Stimulated activated CD4-positive, alpha-beta T cell treated with anti-CD3 and anti-CD28 coated beads, TNF-alpha, amount 100 ng/mL, for 24 hours (primary cell): ENCODE measurements at places on chromosomes 5 and 9.

DNA sequence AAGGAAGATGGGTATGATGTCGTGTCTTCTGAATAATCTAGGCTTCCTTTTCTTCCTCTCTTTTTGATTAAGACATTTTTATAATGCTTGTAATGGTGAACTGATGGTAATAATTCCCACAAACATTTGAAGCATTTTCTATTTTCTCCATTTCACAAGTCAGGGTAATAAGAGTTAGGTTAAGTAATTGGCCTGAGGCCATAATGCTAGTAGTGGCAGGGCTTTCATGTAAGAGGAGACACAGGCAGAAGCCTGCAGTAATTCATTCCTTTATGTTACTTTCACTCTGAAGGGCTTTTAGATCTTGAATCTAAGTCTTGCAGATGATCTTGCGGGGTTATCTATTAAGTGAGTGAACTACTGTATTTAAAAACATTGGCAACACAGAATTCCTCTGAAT lies 374.9 kb downstream of the MAT2B start:
- DNase-seq, result no peak

DNA sequence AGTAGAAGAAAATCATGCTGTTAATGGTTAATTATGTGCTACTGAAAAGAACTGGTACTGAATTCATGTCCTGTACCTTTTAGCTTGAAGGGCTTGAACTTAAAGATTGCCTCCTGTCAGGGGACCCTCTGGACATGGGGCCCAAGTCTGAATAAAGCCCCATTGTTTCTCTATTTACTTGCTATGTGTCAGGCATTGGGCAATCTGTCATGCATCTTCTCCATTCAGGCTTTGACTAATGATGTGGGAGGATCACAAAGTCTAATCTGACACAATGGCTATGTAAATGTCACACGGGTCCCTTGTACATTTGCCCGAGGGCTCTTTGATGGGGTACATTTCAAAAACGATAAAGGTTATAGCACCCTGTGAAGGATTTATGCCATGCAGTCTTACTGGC lies 64.0 kb upstream of the TUSC1 start:
- DNase-seq, result no peak

GRCh38 chr5:73266176-73266738 lies 93.3 kb downstream of the TMEM174 start:
- DNase-seq, result no peak

DNA sequence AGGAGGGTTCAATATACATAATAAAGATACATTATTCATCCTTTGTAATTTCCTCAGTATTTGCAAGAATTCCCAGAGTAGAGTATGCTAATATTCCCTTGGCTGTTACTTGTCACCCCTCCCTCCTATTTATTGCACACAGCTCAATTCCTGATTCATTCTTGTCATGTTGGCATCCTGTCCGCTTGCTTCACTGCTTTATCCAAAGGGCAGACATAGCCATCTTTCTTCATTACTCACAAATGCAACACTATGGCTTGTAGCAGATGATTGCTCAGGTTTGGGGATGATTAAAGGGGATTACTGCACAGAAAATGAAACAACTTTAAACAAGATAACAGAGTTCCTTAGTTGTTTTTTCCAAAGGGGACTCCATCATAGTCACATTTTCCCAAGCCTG lies 1.2 kb upstream of the IL33 start:
- DNase-seq, result no peak

DNA sequence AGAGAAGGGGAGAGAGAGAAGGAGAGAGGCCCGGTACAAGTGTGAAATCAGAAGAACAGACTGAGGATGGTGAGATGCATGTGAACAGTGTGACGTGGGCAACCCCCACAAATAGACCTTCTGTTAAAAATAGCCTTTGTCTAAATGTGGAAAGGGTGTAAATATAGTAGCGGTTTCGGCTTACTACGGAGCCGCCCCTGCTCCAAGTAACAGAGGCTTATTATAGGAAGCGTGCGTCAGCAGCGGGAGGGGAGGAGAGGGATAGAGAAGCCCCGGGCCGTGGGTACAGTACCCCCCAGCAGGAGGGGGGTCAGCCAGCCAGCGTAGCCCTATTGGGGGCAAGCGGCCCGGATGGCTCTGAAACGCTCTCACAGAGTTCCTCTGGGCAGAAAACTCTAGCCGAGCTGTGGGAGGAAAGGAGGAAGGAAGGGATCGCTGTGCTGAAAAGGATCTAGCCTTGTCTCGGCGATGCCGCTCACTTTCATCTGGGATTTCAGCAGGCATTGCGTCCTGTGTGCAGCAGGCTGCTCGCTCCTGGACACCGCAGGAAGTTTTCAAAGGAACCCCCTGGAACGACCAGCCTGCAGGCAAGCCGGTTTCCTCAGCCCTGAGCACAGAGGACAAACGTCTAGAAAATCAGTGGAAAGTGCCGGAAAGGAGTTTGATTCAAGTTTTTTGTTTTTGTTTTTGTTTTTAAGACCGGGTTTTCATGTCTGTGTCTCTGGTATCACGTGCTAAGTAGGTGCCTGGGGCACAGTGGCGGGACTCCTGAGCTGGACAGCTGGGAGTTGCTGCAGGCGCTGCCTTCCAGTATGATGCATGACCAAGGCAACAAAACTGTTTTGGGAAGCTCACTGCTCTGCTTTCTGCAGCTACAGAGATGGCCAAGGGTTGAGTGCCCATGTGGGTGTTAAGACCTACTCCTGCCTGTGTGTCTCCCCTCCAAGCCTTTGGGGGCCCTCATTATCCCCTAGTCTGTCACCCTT lies 146.6 kb downstream of the SEC61B start:
- DNase-seq, result no peak

DNA sequence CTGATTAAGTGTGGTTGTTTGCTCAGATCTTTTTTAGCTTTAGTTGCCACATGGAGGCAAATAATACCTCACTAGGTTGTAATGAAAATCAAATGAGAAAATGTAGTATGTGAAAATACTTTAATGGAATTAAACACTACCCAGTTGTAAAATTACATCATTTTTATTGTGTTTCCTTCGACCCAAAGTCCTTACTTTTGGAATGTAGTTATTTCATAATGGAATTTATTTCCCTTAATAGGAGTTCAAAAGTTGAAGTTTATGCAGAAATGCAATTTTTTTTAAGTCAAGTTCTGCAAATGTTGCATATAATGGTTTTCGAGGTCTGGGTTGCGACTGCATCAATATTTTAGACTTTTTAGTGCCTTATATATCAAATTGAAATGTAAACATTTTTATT lies 31.0 kb downstream of the TNPO1 start:
- no peak for DNase-seq

DNA sequence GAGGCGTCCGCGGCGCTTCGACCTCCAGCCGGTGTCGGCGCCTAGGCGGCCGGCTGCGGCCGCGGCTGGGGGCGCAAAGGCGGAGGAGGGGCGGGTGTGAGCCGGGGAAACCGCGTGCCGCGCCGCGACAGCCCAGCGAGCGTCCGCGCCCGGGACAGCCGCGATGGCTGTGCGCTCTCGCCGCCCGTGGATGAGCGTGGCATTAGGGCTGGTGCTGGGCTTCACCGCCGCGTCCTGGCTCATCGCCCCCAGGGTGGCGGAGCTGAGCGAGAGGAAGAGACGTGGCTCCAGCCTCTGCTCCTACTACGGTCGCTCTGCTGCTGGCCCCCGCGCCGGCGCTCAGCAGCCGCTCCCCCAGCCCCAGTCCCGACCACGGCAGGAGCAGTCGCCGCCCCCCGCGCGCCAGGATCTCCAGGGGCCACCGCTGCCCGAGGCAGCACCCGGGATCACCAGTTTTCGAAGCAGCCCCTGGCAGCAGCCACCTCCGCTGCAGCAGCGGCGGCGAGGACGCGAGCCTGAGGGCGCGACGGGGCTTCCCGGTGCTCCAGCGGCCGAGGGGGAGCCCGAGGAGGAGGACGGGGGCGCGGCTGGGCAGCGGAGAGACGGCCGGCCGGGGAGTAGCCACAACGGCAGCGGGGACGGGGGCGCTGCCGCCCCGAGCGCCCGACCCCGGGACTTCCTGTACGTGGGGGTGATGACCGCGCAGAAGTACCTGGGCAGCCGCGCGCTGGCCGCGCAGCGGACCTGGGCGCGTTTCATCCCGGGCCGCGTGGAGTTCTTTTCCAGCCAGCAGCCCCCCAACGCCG lies 605 bp downstream of the CHSY3 start:
- no peak for DNase-seq

DNA sequence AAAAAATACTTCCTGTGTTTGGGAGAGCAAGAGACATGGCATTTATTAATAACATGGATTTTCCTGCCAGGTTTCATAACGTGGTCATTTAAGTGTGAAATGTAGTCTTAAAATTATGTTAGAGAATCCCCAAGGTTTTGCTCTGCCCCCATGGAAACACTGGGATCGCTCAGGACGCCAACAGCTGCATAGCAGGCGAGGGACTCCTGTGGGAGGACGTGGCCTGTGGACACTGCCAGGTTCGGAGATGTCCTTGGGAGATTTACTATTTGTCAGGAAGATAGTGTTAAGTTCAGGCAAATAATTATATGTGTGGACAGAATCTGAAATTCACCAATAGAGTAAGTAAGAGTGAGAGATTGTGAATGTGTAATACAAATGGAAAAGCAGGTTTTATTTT lies 977 bp downstream of the BTNL9 start:
- no peak for DNase-seq

DNA sequence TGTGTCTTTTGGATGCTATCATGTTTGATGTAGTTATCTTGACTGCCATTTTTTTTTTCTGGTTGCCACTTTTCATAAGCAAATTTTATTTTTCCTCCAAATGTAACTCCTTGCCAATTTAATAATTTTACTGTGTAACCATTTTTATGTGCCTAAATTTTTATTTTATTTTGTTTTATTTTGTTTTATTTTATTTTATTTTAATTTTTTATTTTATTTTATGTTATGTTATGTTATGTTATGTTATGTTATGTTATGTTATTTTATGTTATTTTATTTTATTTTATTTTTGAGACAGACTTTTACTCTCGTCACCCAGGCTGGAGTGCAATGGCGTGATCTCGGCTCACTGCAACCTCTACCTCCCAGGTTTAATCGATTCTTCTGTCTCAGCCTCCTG lies 107.8 kb upstream of the DHFR start:
- DNase-seq, result no peak

DNA sequence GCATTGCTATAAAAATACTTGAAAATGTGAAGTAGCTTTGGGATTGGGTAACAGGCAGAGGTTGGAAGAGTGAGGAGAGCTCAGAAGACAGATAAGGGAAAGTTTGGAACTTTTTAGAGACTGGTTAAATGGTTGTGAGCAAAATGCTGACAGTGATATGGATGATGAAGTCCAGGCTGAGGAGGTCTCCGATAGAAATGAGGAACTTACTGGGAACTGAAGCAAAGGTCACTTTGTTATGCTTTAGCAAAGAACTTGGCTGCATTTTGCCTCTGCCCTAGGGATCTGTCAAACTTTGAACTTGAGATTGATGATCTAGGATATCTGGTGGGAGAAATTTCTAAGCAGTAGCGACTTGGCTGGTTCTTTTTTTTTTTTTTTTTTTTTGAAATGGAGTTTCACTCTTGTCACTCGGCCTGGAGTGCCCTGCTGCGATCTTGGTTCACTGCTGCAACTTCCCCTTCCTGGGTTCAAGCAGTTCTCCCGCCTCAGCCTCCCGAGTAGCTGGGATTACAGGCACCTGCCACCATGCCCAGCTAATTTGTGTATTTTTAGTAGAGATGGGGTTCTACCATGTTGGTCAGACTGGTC lies 998.9 kb downstream of the TLE1 start:
- DNase-seq, result no peak

DNA sequence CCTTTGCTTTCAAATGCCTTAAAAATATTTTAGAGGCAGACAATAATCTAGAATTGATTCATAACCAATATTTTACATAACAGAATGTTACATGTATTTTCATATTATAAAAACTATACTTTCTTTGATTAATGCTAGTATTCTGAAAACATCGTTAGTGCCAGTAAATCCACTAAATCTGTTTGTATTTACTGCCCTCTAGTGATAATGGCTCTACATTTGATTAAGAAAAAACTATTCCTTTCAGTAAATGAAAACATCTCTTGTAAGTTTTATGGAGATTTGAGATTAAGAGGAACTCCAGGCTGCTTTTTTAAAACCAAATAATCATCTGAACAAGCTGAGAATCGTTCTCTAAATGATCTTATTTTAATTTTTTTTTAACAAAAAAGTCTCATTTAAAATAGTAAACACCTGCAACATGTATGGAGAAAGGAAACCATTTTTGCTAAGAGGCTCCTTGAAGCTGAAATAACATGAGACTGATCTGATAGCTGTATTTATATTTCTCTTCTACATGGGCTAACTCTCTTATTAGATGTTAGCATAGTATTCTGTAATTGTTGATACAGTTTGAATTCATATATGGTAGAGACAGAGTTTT lies 424.7 kb downstream of the RAB3C start:
- DNase-seq, result no peak

DNA sequence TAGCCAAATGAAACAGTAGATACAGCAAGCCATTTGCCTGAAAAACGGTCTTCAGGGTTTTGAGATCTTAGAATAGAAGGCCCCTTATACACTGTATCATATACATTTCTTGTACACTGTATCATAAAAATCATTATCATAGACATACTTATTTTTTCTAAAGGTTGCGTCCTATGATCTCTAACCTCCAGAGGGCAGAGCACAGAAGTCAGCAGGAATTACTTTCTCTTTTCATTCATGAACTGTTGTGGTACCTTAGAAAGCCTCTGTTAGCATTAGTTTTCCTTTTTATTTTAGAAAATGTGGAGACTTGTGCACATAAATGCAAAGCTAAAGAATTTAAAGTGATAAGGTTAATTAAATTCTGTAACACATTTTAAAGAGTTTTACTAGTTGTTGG lies 115.4 kb downstream of the OXCT1 start:
- no peak for DNase-seq

- no peak for DNase-seq
These were observed 506.2 kb downstream of the SPOCK1 start for GRCh38 chr5:136992796-136993489.

GRCh38 chr9:26744191-26744965 lies 148.2 kb downstream of the CAAP1 start:
- no peak for DNase-seq

- no peak for DNase-seq
These were observed at the start of gene ADAM19 for GRCh38 chr5:157575381-157576020. Gene ADAM19 (minus strand): TSS chr5:157575775. CDS start chr5:157575696, 79 bp downstream.

GRCh38 chr5:84635235-84636055 lies 250.8 kb upstream of the EDIL3 start:
- DNase-seq, result no peak

DNA sequence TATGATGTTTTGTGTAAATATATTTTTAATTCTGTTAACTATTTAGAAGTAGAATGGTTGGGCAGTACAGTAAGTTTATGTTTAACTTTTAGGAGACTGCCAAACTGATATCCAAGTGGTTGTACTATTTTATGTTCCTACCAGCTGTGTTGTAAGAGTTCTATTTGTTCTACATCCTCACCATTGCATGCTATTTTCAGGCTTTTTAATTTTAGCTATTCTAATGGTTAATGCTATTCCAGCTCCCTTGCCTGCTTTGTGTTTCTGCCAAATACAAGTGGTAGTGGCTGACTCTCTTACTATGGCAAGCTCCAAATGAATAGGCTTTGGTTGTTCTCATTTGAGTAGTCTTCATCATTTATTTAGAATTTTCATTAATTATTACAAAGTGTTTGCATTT lies 476.4 kb downstream of the KIF4B start:
- DNase-seq, result no peak
